ENCODE measurements at places on chromosomes 4 and X. TPM values are rescaled to one million over a fixed set of nuclear protein-coding genes. Genes with fewer than 3 reads are reported as not detected.

UBE2D3 gene
- 308 TPM for total RNA-seq

TCEAL8 gene
- 82.2 TPM for total RNA-seq

SUPT20HL1 gene
- not detected for total RNA-seq

DDIT4L gene
- 3.5 TPM for total RNA-seq

GPR82 gene
- total RNA-seq = not detected

TLR3 gene
- total RNA-seq = 8.6 TPM

SYNPO2 gene
- 6.9 TPM for total RNA-seq

FHDC1 gene
- total RNA-seq = 0.18 TPM

JAKMIP1 gene
- not detected for total RNA-seq

COL4A5 gene
- 69.8 TPM for total RNA-seq

MTHFD2L gene
- total RNA-seq = 6.3 TPM

RTL5 gene
- total RNA-seq = 0.58 TPM

DUSP9 gene
- 0.29 TPM for total RNA-seq

FAM9C gene
- 0.86 TPM for total RNA-seq

PNMA6F gene
- total RNA-seq = not detected

SPACA5 gene
- not detected for total RNA-seq

AKAP17A gene
- total RNA-seq = 21.4 TPM

TMEM35A gene
- 2.7 TPM for total RNA-seq

GAGE13 gene
- total RNA-seq = not detected

RBM41 gene
- total RNA-seq = 9.4 TPM

PDLIM3 gene
- total RNA-seq = 52.8 TPM

PWWP3B gene
- 2.9 TPM for total RNA-seq

LRP2BP gene
- not detected for total RNA-seq

PRRG1 gene
- 10.7 TPM for total RNA-seq

TMPRSS11A gene
- total RNA-seq = not detected

CHST7 gene
- total RNA-seq = 10.1 TPM

ZIC3 gene
- not detected for total RNA-seq

CFP gene
- not detected for total RNA-seq

MAOA gene
- total RNA-seq = 47.3 TPM

NPFFR2 gene
- not detected for total RNA-seq

XAGE1B gene
- not detected for total RNA-seq

MCTS1 gene
- total RNA-seq = 60.3 TPM

HMX1 gene
- 0.58 TPM for total RNA-seq

GRID2 gene
- total RNA-seq = not detected

ZNF157 gene
- not detected for total RNA-seq

RAP1GDS1 gene
- 62.6 TPM for total RNA-seq

MAB21L2 gene
- total RNA-seq = 0.58 TPM

PPP4R3C gene
- not detected for total RNA-seq

ALG13 gene
- 45.0 TPM for total RNA-seq

ARMCX4 gene
- total RNA-seq = 0.86 TPM

CABS1 gene
- not detected for total RNA-seq

RASSF6 gene
- total RNA-seq = 0.18 TPM

SORCS2 gene
- not detected for total RNA-seq

ADGRL3 gene
- not detected for total RNA-seq
